ENCODE measurements at places on chromosomes 5 and 9.

DNA sequence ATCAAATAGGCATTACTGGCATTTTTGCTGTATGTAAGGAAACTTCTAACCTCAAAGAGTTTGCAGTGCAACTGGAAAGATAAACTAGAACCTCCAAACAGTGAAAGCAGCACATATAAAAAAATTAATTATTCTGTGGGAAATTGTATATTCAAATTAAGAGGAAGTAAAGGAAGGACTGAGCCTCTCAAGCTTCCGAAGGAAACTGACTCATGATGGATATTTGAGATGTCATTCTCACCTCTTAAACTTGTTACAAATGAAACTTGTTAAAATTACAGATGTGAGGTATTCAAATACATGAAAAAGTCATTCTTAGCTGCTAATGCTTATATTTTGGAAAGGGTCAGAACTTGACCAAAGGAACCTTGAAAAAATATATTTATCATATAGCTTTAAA, 538.7 kb downstream of the PDE4D start:
- no peak for DNase-seq

DNA sequence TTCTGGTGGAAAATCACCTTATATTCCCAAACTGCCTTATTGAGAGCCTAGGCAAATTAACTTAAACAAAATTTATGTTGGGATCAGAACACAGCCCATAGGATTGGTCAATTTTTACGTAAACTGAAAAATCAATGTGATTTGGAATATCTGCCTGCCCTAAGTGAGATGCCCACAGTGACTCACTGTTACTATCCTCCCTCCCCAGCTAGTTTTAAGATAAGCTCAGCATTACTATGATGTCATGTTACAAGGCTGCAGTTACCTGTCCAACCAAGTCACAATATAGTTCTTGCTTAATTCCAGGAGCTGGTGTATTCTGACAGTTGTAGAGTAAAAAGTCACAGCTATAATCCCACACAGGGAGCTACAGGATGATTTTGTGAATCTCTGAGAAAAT, 23.1 kb downstream of the SKP1 start:
- no peak for DNase-seq

DNA sequence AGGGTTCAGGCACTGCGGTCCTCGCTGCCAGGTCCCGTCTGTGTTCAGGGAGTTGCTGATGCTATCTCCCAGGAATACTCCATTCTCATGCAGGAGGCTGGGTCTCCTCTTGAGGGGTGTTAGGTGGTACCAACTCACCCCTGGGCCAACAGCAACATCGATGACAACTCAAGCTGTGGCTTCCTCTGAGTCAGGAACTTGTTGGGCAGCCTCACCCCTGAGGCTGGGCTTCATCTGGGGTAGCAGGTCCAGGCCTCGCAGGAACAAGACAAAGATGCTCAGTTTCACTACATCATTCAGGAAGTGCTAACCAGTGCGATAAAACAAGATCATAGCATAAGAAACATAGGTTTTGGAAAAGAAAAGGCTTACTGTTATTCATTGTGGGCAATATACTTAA, 125.9 kb downstream of the SYK start:
- no peak for DNase-seq

DNA sequence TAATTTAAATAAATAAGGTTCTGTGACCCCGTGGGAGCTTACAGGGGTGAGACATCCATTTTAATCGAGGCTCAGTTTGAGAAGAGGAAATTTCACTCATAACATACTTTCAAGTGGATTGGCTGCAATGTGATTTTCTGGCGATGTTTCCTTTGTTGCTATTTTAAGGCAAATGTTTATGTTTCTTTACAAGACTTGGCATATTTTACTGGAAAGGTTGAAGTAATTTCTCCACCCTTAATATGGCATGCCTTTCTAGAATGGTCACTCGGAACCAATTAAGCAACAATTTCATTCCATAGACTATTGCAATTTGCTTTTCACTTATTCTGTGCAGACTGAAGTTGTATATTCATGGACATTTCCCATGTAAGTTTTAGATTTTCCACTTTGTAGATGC, 438.0 kb upstream of the WWC1 start:
- peak; percentile 69 for DNase-seq

DNA sequence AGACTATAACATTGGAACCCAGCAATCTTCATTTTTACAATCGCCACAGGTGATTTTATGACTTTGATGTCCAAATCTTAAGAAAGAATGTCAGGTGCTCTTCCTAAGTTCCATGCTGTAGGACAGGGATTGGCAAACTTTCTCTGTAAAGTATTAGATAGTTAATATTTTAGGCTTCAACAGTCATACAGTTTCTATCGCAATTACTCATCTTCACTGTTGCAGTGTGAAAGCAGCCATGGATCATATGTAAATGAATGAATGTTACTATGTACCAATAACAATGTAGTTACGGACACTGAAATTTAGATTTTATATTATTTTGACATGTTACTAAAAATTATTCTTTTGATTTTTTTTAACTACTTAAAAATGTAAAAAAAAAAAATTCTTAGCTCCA, 169.7 kb downstream of the DTWD2 start:
- no peak for DNase-seq

- no peak for DNase-seq
Observed at GRCh38 chr9:83401328-83401900, 136.8 kb downstream of the FRMD3 start.

DNA sequence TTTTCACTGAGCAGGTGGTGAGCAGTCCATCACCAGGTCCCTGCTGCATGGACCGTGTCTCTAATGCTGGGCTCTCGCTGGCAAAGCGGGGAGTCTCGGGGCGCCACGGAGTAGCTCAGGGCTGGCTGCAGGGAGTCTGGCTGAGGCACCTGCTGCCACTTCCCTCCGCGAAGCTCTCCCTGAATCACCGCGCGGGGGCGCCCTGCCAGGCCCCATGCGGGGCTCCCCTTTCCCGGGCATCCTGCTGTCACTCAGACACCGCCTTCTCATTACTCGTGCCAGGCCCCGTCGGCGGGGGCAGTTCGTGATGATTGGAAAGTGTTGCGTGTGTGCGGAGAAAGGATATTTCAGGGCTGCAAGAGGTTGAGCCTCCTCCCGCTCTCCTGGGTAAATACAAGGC, 335.8 kb downstream of the IRX2 start:
- DNase-seq, result no peak

Measured in BJ (cell line).